NCI-H2029 treated with DMSO at 0.1 percent for 48 hours (cell line): ENCODE measurements at places on chromosomes 5 and 9.

- DNase-seq: no peak
Observed at GRCh38 chr9:133789778-133790177, 51.6 kb upstream of the SARDH start.

DNA sequence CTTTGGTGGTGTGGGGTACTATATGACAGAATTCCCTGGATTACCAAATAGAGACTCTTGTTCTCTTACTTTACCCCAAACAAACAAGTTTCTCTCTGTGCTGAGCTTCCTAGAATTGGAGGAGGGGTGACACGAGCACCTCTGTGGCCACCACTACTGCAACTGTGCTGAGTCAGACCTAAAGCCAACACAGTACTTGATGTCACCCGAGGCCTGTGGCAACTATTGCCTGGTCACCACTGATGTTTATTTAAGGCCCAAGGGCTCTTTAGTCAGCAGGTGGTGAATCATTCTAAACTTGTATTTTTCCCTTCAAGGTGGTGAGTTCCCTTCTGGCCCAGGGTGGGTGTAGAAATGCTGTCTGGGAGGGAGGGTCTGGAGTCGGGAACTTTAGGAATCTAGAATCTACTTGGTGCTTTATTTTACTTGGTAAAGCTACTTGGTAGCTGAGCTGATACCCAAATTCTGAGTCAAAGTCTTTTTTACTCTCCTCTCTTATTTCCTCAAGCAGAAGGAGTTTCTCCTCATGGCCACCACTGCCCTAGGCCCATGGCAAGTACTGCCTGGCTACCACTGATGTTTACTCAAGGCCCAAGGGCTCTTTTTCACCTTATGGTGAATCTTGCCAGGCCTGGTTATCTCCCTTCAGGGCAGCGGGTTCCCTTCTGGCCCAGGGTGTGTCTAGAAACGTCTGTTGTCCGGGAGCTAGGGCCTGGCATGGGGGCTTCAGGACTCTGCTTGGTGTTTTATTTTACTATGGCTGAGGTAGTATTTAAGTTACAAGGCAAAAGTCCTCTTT lies 9.8 kb downstream of the LURAP1L start:
- peak; percentile 35 for DNase-seq

DNA sequence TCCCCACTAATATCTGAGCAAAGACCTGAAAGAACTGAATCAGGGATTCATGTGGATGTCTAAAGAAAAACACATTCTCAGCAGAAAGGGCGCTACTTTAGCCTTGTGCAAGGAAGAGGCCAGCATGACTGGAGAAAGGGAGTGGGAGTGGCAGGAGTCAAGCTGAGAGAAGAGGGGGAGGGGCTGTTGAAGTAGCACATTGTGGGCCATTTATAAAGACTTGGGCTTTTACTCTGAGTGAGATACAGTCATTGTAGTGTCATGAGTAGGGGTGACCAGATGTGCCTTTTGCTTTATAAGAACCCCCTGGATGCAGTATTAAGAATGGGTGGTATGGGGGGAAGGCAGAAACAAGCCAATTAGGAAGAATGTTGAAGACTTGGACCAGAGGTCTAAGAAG lies 452.8 kb downstream of the ENC1 start:
- DNase-seq: no peak

GRCh38 chr5:15009420-15009819 lies 137.8 kb upstream of the ANKH start:
- peak; percentile 60 for DNase-seq

DNA sequence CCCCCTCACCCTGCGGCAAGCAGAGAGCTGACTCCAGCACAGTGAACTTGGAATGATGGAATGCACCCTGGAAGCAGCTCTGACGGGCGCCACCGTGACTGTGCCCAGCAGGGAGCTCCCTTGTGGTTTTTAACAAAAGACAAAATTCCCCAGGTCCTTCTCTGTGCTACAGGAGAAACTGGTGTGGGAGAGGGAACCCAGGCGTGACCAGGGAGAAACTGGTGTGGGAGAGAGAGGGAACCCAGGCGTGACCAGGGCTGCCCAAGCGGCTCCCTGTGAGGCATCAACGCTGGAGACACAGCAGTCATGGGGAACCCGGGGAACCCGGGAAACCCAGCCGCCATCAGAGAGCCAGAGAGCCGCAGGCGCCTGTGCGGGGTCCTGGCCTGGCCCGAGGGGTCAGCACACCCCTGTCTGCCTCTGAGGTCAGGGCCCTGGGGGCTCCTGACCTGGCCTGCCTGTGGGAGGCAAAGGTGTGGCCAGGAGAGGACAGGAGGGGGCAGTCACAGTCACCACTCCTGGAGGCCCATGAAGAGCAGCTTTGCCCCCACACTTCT lies 3.1 kb upstream of the AHRR start:
- no peak for DNase-seq

DNA sequence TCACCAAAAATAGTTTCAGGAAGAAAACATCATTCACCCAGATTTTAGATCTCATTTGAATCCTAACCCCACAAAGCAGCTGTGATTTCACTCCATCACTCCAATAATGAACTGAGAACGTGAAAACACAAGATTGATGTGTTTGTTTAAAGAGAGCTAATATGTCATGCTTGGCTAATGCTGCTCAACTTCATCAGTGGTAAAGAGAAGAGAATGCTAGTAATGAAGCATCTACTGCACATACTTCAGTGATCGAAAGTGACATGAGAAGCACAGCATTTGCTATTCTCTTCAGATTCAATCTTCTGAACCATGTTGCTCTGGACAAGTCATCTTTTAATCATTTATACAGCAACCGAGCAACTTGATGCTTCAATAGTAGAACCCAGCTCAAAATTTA lies 874.7 kb downstream of the EFNA5 start:
- DNase-seq: no peak

GRCh38 chr9:129392093-129392541 lies 214.1 kb upstream of the IER5L start:
- no peak for DNase-seq

- no peak for DNase-seq
Observed at GRCh38 chr9:4935001-4935672, 49.9 kb upstream of the JAK2 start.

GRCh38 chr5:24749701-24750100 lies 104.9 kb upstream of the CDH10 start:
- no peak for DNase-seq

GRCh38 chr9:128232528-128233428 lies 29.6 kb downstream of the DNM1 start:
- DNase-seq: no peak
